ENCODE measurements at places on chromosomes 4 and X. TPM values are rescaled to one million over a fixed set of nuclear protein-coding genes. Genes with fewer than 3 reads are reported as not detected.
A peak's percentile ranks its signal among the peaks of the same experiment; 100 is the strongest.

DNA sequence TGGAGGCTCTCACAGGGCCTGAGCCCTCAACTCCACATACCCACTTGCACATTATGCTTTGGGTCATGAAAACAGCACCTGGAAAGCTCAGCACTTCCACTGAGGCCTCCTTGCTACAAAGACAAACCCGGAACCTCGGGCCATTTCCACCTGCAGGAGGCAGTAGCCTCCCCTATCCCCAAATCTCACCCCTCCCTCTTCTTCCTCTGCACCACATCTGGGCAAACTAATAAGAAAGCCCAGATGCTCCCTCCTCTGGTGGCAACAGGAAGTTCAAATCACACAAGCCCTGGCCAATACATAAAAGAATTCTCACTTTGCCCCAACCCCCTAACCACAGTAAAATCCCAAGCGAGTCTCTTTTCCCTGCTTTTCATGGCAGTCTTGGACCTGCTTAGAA, 136.4 kb downstream of the MAPK10 start:
- DNase-seq = no peak

DNA sequence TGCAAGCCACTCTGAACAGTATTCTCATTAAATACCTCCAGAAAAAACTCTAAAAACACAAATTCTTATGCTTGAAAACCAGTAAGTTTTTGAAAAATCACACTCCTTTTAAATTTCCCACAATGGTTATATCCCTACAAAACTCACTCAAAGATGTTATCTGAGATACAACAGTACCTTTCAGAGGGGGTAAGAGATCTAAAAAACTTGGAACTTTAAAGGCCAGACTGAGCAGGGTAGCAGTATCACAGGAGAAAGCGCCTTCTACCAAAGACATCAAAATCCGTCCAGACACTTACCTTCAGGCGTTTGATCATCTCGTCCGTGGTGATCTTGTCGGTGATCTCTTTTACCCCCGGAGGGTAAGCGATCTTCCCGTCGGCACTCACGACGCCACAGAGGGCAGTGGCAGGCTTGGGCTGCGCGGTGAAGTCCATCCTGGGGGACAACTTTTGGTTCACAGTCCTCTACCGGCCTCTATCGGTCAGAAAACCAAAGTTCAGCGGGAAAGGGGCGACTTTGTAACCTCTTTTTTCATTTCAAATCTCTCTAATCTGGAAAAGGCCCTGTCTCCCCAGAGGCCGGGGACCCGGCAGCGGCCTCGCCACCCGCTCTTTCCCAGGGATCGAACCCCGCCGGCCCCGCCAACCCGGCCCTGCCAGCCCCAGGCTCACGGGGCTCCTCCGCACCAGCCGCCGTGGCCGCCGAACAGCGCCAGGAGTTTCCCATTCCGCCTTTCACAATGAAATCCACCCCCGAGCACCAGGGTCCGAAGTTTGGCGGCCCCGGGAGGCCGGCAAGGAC, 1.4 kb downstream of the PDS5A start:
- DNase-seq = peak; percentile 78

The RHOH gene
- total RNA-seq = 0.24 TPM

- DNase-seq = no peak
These were observed 1.9 kb upstream of the WDR17 start for GRCh38 chr4:176063718-176064117.

GRCh38 chr4:4472344-4472958, 69.4 kb downstream of the STX18 start:
- no peak for DNase-seq

DNA sequence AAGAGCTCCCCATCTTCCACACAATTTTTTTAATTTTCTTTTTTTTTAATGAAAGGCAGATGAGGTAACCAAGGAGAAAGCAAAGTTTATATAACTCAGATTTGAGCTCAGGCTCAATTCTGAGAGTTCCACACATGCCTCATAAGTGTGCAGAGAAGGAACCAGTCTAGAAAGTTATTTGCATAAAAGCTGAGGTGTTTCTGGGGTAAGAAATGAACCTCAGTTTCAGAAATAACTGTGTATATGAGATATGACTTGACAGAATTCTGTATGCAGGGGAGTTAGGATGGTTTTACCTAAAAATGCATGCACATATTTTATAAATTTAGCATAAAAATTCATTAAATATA, 51.3 kb downstream of the DTHD1 start:
- no peak for DNase-seq

DNA sequence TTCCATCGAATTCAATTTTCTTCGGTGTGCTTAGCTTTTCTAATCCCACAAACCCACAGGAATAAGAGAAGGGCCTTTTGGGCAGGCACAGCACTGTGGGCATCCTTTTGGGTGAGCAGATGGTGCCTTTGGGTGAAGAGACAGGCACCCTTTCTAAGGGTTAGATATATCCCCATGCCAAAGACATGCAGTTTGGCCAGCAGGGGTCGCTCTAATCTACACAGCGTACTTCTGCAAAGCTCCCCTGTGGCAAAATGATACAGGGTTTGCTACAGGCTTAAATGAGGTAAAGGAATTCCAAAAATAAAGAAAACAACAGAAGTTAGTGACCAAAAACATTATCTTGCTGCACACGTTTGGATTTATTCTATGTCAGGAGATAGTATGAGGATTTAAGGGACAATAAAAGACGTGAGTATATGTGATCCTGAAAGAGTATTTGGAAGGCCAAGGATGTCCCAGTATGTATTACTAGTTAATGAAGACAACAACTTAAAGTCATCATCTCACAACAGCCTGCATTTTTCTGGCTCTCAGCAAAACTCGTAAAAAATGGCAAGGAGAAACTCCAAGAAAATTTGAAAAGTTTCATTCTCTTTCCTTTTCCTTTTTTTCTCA, 49.5 kb downstream of the PHEX start:
- DNase-seq = peak; percentile 23

The ENAM gene
- total RNA-seq = not detected

- no peak for DNase-seq
These were observed 9.0 kb upstream of the IGFBP7 start for GRCh38 chr4:57119054-57119651.

- no peak for DNase-seq
These were observed 6.4 kb upstream of the AP1AR start for GRCh38 chr4:112225157-112225556.

- DNase-seq = no peak
These were observed 54.3 kb downstream of the REPS2 start for GRCh38 chrX:17000751-17001150.

The RADX gene
- 6.0 TPM for total RNA-seq

The OPHN1 gene
- total RNA-seq = 2.2 TPM

DNA sequence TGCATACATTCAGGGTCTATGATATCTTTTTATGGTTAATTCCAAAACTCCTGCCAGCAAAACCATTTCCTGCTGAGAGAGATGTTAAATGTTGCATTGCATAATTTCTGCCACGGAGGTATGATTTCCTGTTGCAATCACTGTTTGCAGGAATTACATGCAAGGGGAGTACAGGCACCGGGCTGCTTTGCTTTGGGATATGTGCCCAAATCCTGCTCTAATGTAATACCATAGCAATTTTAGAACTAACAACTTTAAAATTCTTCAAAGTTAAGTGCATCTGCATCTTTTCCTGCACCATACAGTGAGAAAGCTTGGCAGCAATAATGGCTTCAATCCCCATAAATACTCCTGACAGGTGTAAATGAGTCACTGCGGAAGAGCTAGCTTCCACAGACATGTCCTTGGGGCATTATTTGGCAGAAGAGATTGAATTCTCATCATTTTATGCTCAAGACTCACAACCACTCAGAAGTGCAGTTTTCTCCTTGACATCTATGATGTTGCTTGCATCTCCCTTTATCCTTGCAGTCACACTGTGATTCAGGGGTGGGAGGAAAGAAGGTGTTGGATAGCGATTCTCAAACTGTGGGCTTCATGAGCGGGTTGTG, 29.6 kb downstream of the TRIM2 start:
- DNase-seq = peak; percentile 69

The NUP62CL gene
- 5.8 TPM for total RNA-seq

GRCh38 chrX:115650449-115650848, 89.5 kb downstream of the PLS3 start:
- DNase-seq = no peak

- no peak for DNase-seq
These were observed 8.1 kb downstream of the ATP7A start for GRCh38 chrX:77918568-77918967.

The UGT8 gene
- 17.6 TPM for total RNA-seq

All from Caki2 (cell line).